ENCODE measurements at places on chromosomes 2 and 18. TPM values are rescaled to one million over a fixed set of nuclear protein-coding genes. Genes with fewer than 3 reads are reported as not detected.

Gene CNDP1
- not detected for total RNA-seq

DNA sequence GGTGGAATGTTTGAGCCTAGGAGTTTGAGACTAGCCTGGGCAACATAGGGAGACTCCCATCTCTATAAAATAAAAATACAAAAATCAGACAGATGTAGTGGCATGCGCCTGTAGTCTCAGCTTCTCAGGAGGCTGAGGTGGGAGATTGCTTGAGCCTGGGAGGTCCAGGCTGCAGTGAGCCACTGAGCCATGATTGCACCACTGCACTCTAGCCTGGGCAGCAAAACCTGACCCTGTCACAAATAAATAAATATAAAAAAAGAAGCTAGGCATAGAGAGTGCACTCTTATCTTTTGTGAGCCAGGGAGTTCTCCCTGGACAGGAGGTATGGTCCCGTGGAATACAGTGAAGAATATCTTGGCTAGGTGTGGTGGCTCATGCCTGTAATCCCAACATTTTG is 11.0 kb upstream of the KYNU start:
- no peaks in the 10 kb centered on the region for H3K4me1 ChIP-seq
- H3K27me3 ChIP-seq = no peaks in the 10 kb centered on the region
- H3K36me3 ChIP-seq = no peaks in the 10 kb centered on the region
- no peak for DNase-seq

- peak; percentile 94 for DNase-seq
- peaks cover 14% of the 10 kb centered on the region for H3K4me1 ChIP-seq
- no peaks in the 10 kb centered on the region for H3K36me3 ChIP-seq
- no peaks in the 10 kb centered on the region for H3K27me3 ChIP-seq
These were observed 85.3 kb downstream of the SPP2 start for GRCh38 chr2:234135750-234136221.

DNA sequence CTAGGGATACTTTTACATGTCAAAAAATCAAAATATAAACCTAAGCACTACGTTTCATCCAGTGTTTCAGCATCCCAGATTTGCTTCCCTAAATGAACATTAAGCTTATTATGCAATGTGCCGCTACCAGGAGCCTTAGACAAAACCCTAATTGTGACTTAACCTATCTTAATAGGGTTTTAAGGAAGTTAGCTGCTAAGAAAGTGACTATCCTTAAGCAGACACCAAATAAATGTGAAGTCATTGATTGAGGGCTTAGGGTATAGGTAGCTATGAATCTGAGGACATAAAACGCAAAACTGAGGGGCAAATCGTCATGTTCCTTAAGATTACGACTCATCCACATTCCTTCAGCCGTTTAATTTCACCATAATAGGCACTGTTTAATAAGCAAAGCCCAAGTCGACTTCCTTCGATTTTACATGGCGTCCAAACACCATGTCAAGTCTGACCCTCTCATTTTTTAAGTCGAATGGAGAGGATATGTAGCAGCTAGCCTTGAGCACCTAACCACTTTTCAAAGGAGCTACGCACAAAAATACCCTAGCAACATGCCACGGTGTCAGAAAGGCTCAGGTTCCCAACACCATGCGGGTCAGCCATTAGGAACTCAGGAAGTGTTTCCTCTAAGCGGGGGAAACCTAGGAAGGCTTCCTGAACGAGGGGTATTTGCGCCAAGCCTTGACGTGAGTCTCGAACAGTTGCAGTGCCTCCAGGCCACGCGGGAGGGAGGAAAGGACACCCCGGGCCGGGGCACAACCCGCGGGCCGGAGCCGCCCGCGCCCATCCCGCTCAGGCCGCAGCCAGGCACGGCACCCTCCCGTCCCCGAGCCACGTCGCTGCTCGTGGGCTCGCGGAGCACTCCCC is 1.0 kb downstream of the HDLBP start:
- no peaks in the 10 kb centered on the region for H3K36me3 ChIP-seq
- H3K27ac ChIP-seq = peak overlapping the region; percentile 78
- H3K4me3 ChIP-seq = peak overlapping the region; percentile 90
- H3K4me1 ChIP-seq = peaks cover 17% of the 10 kb centered on the region
- no peak for DNase-seq

Gene ASB18
- total RNA-seq = not detected

- H3K27ac ChIP-seq = no peak overlapping the region
- no peaks in the 10 kb centered on the region for H3K36me3 ChIP-seq
- no peaks in the 10 kb centered on the region for H3K27me3 ChIP-seq
- H3K4me1 ChIP-seq = peaks cover 24% of the 10 kb centered on the region
- DNase-seq = no peak
These were observed 16.5 kb upstream of the SLC20A1 start for GRCh38 chr2:112629224-112629623.

Gene FBXO36
- 13.1 TPM for total RNA-seq

GRCh38 chr2:69977186-69977585 is 15.8 kb upstream of the ASPRV1 start:
- H3K36me3 ChIP-seq = no peaks in the 10 kb centered on the region
- no peaks in the 10 kb centered on the region for H3K27me3 ChIP-seq
- DNase-seq = no peak

DNA sequence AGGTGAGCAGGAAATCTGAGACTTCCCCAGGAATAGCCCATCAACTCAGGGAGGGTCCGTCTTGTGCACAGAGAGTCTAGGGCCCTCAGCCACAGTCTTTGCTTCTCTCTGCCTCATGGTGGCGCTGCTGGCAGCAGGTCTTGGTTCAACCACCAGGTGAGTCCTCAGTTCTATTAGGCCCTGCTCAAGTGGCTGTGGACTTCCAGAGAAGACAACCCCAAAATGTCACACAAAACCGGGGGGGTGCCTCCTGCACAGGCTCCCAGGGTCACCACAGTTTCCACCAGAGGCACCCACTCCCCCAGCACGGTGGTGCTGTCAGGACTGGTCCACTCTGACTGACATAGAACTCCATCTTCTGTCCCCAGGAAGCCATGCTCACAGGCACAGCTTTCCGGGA is 2.4 kb upstream of the CHRNG start:
- H3K36me3 ChIP-seq = no peaks in the 10 kb centered on the region
- H3K27ac ChIP-seq = no peak overlapping the region
- peaks cover 16% of the 10 kb centered on the region for H3K4me1 ChIP-seq
- peak; percentile 58 for DNase-seq

Gene OR6B2
- total RNA-seq = not detected

Gene POTEC
- 0.06 TPM for total RNA-seq

- no peaks in the 10 kb centered on the region for H3K36me3 ChIP-seq
- no peak overlapping the region for H3K27ac ChIP-seq
- no peaks in the 10 kb centered on the region for H3K27me3 ChIP-seq
- no peak for DNase-seq
- no peak overlapping the region for H3K4me3 ChIP-seq
These were observed 34.1 kb downstream of the ZNF407 start for GRCh38 chr18:74631623-74632350.

Gene DPYSL5
- total RNA-seq = 93.5 TPM

Gene SIGLEC15
- not detected for total RNA-seq

Gene PLGLB1
- total RNA-seq = 1.6 TPM

DNA sequence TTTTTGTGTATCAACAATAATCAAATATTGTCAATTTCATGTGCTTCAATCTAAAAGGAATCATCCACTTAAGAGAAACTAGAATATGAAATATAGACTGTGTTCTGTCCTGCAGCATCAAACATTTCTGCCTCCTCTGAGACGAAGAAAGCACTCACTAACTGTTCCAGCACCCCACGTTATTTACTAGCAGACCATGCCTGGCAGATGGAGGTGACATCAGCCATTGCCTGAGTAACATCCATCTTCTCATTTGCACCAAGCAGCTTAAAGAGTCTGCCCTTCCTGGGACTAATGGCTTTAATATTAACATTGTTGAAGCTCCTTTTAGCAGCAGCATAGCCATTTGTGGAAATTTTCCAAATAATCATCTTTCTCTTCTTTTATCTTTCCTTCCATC is 25.7 kb downstream of the SGPP2 start:
- DNase-seq = no peak
- H3K4me1 ChIP-seq = peaks cover 3% of the 10 kb centered on the region
- no peak overlapping the region for H3K27ac ChIP-seq
- H3K27me3 ChIP-seq = no peaks in the 10 kb centered on the region
- no peak overlapping the region for H3K4me3 ChIP-seq

DNA sequence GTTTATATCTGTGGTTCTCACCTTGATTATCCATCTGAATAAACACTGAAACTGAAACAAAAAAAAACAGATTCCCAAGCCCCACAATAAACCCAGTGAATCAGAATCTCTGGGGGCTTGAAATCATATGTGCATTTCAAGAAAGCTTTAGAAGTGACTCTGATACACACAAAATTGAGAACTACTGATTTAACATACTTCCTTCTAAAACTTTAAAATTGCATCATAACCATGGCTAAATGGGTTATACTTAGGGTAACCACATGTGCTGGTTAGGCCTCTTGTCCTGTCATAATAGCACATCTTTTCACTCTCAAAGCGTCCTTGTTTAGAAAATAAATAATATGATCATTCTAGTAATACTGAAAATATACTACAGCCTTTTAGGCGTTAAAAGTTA is 100.9 kb downstream of the ATAD2B start:
- no peak overlapping the region for H3K4me3 ChIP-seq
- no peak for DNase-seq
- no peak overlapping the region for H3K27ac ChIP-seq
- no peaks in the 10 kb centered on the region for H3K27me3 ChIP-seq
- no peaks in the 10 kb centered on the region for H3K4me1 ChIP-seq

GRCh38 chr2:3899536-3900155 is 196.3 kb downstream of the DCDC2C start:
- H3K27ac ChIP-seq = no peak overlapping the region
- H3K36me3 ChIP-seq = no peaks in the 10 kb centered on the region
- H3K27me3 ChIP-seq = no peaks in the 10 kb centered on the region

DNA sequence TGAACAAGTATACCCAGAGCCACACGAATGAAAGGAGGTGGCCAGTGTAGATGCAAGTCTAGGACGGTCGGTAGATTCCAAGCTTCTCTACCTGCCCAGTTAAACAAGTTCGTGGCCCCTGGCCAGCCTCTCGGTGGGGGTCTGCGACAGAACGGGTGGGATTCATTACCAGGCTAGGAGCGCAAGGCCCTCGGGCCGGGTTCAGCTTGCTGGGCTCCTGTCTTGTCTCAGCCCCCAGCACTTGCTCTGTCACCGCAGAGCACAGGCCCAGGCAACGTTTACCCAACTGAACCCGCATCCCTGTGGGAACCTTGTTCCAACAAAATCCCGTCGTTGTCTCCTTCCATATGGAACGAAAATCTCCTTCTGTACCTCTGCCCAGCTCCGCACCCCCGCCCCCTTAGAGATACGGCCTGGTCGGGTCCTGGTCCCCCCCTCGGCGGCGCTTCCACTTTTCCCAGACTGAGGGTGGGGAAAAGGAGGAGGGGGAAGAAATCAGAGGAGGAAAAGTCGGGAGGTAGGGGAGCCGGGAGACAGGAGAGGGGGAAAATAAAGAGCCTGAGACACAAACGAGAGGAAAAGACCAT is 1.9 kb upstream of the EMX1 start:
- H3K27me3 ChIP-seq = peaks cover 100% of the 10 kb centered on the region
- H3K36me3 ChIP-seq = no peaks in the 10 kb centered on the region
- no peak overlapping the region for H3K27ac ChIP-seq
- H3K4me3 ChIP-seq = peak overlapping the region; percentile 44

DNA sequence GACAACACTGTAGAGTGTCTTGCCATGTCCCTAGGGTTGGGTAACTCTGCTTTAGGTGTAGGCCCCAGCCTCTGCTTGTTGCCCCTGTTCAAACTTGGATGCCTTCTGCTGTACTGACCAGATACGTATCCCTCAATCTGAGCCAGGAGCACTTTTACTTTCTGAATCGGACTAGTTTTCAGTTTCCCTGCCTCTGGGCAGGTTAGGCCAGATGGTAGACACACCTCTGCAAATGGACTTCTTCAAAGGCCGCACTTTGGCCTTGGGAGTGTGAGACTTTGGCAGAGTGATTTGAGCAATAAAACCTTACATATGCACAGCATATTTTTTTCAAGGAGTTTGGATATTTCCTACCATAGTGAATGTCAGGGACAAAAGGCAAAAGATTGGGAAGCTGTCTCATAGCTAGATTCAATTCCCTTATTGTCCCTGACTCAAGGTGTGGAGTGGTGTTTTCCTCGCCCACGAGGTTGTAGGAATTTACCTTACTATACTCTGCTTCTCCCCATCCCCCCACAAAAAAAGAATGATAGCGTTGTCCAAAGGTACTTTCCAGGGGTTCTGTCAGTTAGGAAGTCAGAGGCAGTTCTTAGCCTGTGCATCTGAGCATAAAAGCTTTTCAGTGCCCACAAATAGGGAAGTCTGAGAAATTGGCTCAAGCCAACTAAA is 15.3 kb upstream of the PARD3B start:
- no peaks in the 10 kb centered on the region for H3K27me3 ChIP-seq

DNA sequence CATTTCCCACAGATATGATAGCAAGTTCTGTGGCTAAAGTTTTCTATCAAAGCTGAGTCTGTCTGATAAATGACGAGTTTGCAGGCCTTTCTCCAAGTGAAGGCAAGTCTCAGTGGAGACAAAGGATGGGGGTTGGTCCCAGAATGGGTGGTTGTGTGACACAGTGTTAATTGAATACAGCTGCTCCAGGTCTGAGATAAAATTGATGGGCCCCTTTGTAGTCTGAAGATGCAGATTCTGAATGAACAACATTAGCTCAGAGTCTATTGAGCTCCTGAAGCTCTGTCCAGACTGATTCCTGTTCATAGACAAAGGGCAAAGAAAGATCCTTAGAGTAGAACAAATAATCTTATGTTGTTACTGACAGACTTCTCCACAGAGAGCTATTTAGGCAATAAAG is 296.9 kb upstream of the CYRIA start:
- peak overlapping the region; percentile 62 for H3K27ac ChIP-seq
- H3K4me1 ChIP-seq = peaks cover 22% of the 10 kb centered on the region
- H3K4me3 ChIP-seq = no peak overlapping the region
- peak; percentile 24 for DNase-seq
- H3K36me3 ChIP-seq = no peaks in the 10 kb centered on the region

DNA sequence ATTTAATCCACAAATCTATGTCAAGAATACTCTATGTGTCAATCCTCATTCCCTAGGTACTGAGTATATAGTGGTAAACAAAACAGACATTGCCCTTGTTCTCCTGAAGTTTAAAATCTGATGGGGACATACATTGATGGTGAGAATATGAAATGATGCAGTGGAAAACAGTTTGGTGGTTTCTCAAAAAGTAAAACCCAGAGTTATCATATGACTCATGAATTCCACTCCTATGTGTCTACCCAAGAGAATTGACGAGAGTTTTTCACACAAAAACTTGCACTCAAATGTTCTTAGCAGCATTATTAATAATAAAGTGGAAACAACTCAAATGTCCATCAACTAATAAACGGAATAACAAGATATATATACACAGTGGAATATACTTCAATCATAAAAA is 586.7 kb downstream of the CCDC85A start:
- H3K27ac ChIP-seq = no peak overlapping the region
- no peaks in the 10 kb centered on the region for H3K4me1 ChIP-seq
- no peaks in the 10 kb centered on the region for H3K36me3 ChIP-seq
- H3K27me3 ChIP-seq = no peaks in the 10 kb centered on the region
- no peak overlapping the region for H3K4me3 ChIP-seq

- no peak for DNase-seq
- H3K4me3 ChIP-seq = no peak overlapping the region
- H3K36me3 ChIP-seq = no peaks in the 10 kb centered on the region
- no peaks in the 10 kb centered on the region for H3K27me3 ChIP-seq
- H3K27ac ChIP-seq = no peak overlapping the region
These were observed 21.7 kb upstream of the BAZ2B start for GRCh38 chr2:159637988-159638501.
